EL (cell line): ENCODE measurements at places on chromosomes 11 and 22.

GRCh38 chr22:41917903-41918791 is 3.3 kb upstream of the SHISA8 start:
- peak; percentile 70 for DNase-seq

DNA sequence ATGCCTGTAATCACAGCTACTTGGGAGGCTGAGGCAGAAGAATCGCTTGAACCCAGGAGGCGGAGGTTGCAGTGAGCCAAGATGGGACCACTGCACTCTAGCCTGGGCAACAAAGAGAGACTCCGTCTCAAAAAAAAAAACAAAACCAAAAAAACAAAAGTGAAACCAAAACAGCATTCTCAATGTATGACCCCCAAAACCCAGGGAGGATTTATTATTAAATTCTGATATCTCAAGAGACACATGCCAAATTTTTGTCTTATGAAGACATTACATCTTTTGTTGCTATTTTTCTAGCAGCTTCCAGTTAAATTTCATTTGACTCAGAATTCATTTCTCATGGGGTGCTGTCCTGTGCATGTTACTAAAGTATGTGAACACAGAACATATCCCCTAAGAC is 3.0 kb upstream of the YPEL4 start:
- no peak for DNase-seq

- DNase-seq: no peak
These were observed 11.0 kb downstream of the CSTPP1 start for GRCh38 chr11:46947399-46948077.

- no peak for DNase-seq
These were observed at the start of gene MAPK8IP2 for GRCh38 chr22:50600538-50600937. TSS of gene MAPK8IP2 (plus strand) at chr22:50600793. CDS start at chr22:50600819, 26 bp downstream.
